Naive thymus-derived CD4-positive, alpha-beta T cell (primary cell): ENCODE measurements at places on chromosomes 11 and 22. TPM values are rescaled to one million over a fixed set of nuclear protein-coding genes. Genes with fewer than 3 reads are reported as not detected.

- no peak overlapping the region for H3K27ac ChIP-seq
- H3K27me3 ChIP-seq = no peaks in the 10 kb centered on the region
- H3K36me3 ChIP-seq = no peaks in the 10 kb centered on the region
- no peak for DNase-seq
Observed at GRCh38 chr11:21464601-21465193, 728.2 kb upstream of the ANO5 start.

DNA sequence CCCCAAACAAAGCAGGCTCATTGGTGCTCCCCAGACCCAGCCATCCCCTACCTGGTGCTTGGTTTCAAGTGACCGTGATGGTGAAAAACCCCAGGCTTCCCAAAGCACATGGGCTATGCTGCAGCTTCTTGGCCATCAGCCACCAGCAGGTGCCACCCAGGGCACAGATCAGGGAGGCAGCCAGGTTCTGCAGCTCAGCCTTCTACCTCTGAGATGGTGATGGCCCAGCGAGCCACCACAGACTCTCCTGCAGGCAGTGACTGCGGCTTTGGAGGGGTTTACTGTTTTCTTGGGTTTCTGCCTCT lies 70.0 kb upstream of the ALX4 start:
- no peaks in the 10 kb centered on the region for H3K27me3 ChIP-seq
- H3K4me3 ChIP-seq = no peak overlapping the region
- no peaks in the 10 kb centered on the region for H3K4me1 ChIP-seq
- no peak for DNase-seq
- H3K27ac ChIP-seq = no peak overlapping the region

DNA sequence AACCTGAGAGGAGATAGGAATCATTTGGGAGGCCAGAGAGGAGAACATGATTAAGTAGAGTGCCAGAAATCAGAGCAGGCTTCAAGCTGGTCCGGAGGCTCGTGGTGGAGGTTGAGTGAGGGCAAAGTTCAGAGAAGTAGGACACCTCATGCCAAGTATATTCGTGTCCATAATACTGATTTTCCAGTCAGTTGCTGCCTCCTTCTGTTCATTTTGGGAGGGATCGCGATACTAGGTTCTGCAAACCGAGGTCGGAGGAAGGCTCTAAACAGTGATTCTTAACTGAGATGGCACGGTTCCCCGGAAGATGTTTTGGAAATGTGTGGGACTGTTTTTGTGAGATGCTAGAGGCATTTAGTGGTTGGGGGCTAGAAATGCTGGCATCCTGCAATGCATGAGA lies 13.6 kb upstream of the CD3E start:
- no peak overlapping the region for H3K27ac ChIP-seq
- no peaks in the 10 kb centered on the region for H3K36me3 ChIP-seq
- no peaks in the 10 kb centered on the region for H3K27me3 ChIP-seq
- H3K4me1 ChIP-seq = peaks cover 11% of the 10 kb centered on the region
- DNase-seq = peak; percentile 34

DNA sequence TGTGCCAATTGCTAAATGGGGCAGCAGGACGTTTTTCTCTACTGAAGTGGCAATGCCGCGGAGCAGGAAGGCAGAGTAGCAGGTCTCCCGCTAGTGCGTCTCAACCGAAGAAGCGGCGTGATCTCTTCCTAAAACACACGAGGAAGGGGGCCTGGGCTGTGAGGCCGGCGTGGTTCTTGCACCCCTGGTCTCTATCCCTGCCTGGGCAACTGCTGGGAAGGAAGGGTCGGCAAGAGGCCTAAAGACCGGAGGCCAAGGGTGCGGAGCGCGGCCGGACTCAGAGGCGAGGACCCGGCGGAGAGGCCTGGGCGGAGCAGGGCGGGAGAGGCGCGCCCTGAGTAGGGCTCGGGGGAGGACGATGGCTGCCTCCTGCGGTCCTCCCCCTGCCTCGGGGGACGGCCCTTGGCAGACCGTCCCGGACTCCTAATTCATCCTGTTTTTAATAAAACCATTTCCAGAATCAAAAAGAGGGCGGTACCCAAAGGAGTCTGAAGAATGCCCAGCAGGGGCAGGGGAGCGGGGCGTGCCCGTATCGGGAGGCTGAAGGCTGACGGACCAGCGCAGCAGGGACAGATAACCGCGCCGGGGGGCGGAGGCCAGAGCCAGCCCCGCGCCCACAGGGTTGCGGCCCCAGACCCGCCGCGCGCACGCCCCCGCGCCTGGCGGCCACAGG lies 572 bp upstream of the APLP2 start:
- H3K27ac ChIP-seq = peak overlapping the region; percentile 88
- peak overlapping the region; percentile 87 for H3K4me3 ChIP-seq
- DNase-seq = peak; percentile 71
- no peaks in the 10 kb centered on the region for H3K27me3 ChIP-seq
- H3K4me1 ChIP-seq = peaks cover 5% of the 10 kb centered on the region

The APOBEC3B gene
- total RNA-seq = 2.6 TPM

- H3K36me3 ChIP-seq = no peaks in the 10 kb centered on the region
- DNase-seq = no peak
- peak within 1 kb of the TSS; percentile 48 for H3K4me3 ChIP-seq
- H3K27me3 ChIP-seq = peaks cover 23% of the 10 kb centered on the region
Observed at GRCh38 chr22:20437613-20438426, at the start of gene SCARF2. Gene SCARF2 (minus strand): TSS chr22:20437825. CDS start chr22:20437754, 71 bp downstream.

The PDGFD gene
- total RNA-seq = not detected

The SPI1 gene
- total RNA-seq = 30.1 TPM

The MYH9 gene
- total RNA-seq = 661 TPM

- H3K4me3 ChIP-seq = no peak overlapping the region
- H3K4me1 ChIP-seq = no peaks in the 10 kb centered on the region
- H3K27me3 ChIP-seq = no peaks in the 10 kb centered on the region
- peak overlapping the region; percentile 5 for H3K27ac ChIP-seq
- DNase-seq = no peak
- H3K36me3 ChIP-seq = peaks cover 7% of the 10 kb centered on the region
Observed at GRCh38 chr11:47489395-47489755, 40.4 kb upstream of the RAPSN start.

- no peaks in the 10 kb centered on the region for H3K27me3 ChIP-seq
- no peaks in the 10 kb centered on the region for H3K36me3 ChIP-seq
- no peaks in the 10 kb centered on the region for H3K4me1 ChIP-seq
Observed at GRCh38 chr11:86099874-86100273, 31.0 kb upstream of the PICALM start.
